ENCODE measurements at places on chromosomes 7 and 10. TPM values are rescaled to one million over a fixed set of nuclear protein-coding genes. Genes with fewer than 3 reads are reported as not detected.

The PPP1R17 gene
- total RNA-seq = not detected

The RAMP3 gene
- 5.8 TPM for total RNA-seq

The AKR1E2 gene
- 1.3 TPM for total RNA-seq

The TET1 gene
- total RNA-seq = 0.81 TPM

The C10orf90 gene
- 0.18 TPM for total RNA-seq
